ENCODE measurements at places on chromosomes 7 and 10. TPM values are rescaled to one million over a fixed set of nuclear protein-coding genes. Genes with fewer than 3 reads are reported as not detected.
A peak's percentile ranks its signal among the peaks of the same experiment; 100 is the strongest.

GRCh38 chr7:46839651-46840050, 742.3 kb downstream of the TNS3 start:
- no peak for DNase-seq

GRCh38 chr7:92625617-92626016, 35.4 kb upstream of the FAM133B start:
- DNase-seq, result peak; percentile 66

DNA sequence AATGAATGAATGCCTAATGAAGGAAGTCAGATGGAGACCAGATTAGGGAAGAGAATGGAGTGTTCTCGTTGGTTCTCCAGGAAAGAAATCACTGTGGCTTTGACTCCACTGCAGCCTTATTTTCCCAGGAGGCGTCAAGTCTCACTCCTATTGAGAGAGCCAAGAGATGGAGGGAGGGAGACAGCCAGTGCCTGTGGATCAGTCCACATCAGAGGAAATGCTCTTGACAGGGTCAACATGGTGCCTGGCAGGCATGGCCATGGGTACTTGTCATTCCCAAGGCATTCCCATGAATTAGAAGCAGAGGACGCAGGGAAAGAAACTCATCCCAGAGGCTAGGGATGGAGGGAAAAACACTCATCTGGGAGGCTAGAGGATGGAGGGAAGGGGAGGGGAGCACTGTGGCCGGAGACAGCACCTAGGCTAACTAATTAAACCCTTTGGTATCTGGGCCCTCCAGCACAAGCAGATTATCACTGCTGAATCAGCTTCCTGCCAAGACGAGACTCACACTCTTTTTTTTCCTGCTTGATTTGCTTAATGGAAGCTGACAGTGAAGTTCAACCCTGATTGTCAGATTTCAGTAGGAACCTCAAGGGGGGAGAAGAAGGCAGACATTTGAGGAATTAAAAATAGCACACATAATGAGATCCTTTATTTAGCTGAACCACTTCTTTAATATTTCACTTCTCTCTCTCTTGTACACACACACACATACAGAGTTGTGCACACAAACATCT, 1233.2 kb upstream of the AUTS2 start:
- DNase-seq, result no peak

DNA sequence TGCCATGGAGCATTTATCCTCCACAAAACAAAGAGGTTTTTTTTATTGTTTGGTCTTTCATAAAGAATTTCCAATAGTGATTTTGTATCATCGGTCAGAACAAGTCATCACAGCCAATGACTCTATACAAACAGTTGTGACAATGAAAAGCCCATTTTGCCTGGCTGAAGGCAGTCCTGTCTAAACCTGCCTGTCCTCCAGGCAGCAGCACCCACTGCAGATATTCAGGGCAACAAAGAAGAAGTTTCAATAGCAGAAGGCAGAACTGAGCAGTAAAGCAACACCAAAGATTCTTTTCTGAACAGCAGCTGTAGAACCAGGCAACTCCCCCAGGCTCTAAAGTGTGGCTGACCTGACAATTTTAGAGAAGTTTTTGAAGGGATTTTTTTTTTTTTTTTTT, 169.4 kb downstream of the FGFR2 start:
- peak; percentile 52 for DNase-seq

- DNase-seq, result no peak
These were observed 19.7 kb downstream of the ESYT2 start for GRCh38 chr7:158809596-158809995.

- no peak for DNase-seq
These were observed 276.3 kb downstream of the ADARB2 start for GRCh38 chr10:1461016-1461415.

- peak; percentile 82 for DNase-seq
These were observed 5.9 kb downstream of the CPA2 start for GRCh38 chr7:130272381-130273080.

Gene IGFBP1
- polyA plus RNA-seq, result not detected

Gene SLC25A40
- polyA plus RNA-seq, result 6.5 TPM

Gene RALA
- 25.5 TPM for polyA plus RNA-seq

Measured in mammary epithelial cell (primary cell).